ENCODE measurements at places on chromosomes 13 and 19.
A peak's percentile ranks its signal among the peaks of the same experiment; 100 is the strongest.

DNA sequence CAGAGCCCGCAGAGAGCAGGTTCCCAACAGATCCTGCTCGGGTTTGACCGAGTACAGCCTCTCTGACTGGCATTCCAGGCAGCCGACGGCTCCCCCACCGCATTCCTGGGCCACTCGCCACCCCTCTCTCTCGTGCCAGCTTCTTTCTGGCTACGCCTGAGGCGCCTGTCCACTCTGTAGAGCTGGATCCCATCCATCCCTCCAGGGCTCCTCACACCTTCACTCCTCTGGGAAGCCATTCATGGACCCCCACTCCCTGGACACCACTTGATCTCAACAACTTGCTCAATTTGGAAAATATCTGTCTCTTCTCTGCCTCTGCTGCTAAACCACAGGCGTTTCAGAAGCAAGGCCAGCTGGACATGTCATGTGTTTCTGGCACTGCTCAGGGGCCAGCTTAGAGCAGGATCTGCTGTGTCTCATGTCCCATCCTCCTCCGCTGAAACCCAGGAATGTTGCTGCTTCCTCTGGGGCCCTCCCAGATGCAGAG, 30.6 kb upstream of the ATP1A3 start:
- no peak for DNase-seq

DNA sequence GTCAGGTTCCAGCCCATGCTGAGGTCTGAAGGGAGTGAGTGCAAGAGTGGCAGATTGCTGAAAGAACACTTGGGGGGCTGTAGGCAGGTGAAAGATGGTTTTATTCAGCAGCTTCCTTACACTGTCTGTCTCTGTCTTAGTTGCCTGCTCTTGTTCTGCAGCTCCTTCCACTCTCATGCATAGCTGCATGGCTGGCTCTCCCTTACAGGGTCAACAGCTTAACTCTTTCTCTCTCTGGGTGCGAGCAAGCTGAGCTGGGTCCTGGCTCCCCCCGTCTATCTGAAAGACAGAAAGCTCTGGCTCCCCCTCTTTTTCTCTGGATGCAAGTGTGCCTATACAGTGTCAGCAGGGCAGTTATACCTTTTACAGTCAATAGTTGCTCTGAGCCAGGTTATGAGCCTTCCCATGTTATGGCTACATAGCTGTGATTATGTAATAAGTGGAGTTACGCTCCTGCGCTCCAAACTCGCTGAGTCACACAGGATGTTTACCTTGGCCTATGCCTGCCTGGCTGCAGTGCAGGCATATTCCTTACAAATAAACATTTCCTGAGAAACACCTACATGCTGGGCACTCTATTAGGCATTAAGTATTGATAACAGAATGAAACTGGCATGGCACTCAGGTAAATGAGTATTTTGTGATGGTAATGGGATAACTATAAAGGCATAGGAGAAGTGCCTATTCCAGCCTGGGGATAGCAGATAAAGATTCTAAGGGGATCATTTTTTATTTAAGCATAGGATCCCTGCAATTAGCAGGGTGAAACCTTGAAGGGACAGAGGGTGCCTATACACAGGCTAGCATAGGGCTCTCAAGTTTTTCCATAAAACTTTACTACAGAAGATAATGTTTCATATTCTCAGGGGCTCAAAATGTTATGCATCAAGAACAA, 826.9 kb upstream of the PCDH9 start:
- peak; percentile 88 for DNase-seq

DNA sequence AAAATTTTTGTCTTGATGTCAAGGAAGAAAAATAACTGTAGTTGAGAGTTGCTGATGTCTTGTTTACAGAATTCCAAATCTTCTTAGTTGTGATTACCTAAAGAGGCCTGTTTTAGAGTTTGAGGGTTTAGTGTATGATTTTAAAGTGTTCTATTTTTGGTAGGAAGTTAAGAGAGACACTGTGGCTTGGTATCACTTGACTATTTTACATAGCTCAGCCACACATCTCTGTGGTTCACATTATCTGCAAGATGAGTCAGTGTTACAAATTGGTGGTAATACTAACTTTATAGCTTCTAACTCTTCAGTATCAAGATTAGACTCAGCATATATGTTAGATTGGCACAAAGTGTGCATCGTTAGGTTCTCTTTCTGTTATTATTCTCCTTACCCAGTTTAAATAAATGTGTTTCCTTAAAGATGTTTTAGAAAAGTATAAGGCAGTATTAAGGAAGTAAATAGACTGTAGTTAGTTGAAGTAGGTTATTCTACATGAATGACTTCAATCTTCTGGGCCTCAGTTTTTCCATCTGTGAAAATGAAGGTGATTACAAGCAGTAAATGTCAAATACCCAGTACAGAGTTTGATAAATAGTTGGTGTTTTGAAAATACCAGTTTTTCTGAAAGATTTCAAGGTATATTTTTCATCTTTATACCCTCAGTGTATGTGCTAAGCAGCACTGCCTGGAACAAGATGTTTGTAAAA, 33.4 kb downstream of the COG6 start:
- DNase-seq, result peak; percentile 33

DNA sequence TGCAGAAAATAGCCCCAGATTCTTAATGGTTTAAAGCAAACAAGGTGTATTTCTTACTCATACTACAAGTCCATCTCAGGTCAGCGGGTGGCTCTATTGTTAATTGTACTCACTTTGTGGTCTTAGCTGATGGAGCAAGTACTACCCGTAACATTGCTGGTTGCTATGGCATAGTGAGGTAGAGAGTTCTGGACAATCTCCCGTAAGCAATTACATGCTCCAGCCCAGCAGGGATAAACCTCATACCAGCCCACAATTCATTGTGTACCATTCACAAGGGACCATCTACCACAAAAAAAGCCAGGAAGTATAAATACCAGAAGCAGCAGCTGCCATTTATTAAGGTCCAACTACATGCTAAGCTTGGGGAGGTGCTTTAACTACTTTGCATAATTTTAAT, 167.1 kb downstream of the PCDH9 start:
- peak; percentile 93 for DNase-seq

DNA sequence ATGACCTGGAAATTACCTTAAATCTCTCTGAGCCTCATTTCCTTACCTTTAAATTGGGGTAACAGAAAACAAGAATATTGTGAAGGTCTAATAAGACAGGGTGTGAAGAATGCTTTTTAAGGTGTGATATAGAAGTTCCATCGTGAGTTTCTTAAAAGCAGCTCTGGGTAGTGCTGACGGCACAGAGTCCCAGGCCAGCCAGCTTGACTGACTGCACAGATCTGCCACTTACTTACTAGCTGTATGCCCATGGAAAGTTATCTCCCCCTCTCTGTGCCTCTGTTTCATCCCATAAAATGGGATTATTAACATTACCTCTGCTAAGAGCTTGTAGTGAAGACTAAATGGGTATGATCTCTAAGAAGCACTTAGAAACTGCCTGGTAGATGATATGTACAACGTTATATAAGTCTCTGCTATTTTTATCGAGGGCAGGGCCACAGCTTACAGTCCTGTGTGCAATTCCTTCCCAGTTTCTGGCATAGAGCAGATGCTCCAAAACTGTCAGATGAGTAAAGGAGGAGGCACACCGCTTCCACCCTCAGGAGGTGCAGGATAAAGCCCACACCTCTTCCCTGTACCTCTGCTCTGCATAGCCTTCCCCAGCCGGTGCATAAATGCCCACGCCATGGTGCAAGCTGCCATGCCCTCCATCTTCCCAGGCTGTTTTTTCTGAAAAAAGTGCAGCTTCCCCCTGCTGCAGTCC, 99.6 kb downstream of the MBNL2 start:
- no peak for DNase-seq

GRCh38 chr19:11465600-11465999, 15.2 kb downstream of the ELAVL3 start:
- DNase-seq, result no peak

- DNase-seq, result no peak
These were observed 68.9 kb upstream of the FREM2 start for GRCh38 chr13:38617936-38618335.

- no peak for DNase-seq
These were observed 10.1 kb upstream of the SHD start for GRCh38 chr19:4268816-4269430.

DNA sequence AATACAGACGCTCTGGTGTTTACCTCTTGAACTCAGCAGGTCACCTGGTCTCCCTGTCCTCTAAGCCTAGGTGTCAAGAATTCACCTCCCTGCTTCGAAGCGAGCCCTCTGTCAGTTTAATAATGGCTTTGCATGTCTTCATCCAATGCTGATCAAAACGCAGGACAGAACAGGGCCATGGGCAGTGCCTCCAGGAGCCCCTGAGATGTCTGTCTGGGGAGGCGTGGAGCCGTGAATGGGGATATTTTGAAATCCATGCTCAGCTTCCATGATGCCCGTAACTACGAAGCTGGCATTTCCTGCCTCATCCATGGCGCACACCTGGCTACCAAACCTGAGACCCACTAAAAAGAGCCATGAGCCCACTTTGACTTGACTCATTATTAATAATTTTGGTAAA, 113.7 kb downstream of the RAB20 start:
- no peak for DNase-seq

- no peak for DNase-seq
These were observed 2.2 kb upstream of the SPRYD7 start for GRCh38 chr13:49938314-49938713.

DNA sequence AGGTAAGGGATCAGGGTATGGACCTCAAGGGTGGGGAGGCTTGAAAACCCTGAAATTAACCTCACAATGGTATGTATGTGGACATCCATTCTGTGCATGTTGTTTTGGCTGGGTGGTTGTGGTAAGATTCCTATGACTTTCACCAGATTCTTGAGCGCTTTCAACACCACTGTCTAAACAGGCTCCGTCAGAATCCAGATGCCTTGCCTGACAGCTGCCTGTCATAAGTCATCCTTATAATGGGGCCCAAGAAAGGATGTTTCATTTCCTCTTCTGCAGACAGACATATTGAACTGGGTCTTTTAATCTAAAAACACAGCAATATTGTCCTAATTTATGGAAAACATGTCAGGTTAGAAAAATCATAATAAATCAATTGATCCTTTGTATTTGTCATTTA, 41.3 kb downstream of the ALOX5AP start:
- no peak for DNase-seq

GRCh38 chr19:34259367-34260095, 5.2 kb downstream of the GARRE1 start:
- DNase-seq, result peak; percentile 29

GRCh38 chr13:31192306-31192705, 7.5 kb upstream of the B3GLCT start:
- no peak for DNase-seq

GRCh38 chr19:17347877-17348276, 10.5 kb downstream of the GTPBP3 start:
- no peak for DNase-seq

DNA sequence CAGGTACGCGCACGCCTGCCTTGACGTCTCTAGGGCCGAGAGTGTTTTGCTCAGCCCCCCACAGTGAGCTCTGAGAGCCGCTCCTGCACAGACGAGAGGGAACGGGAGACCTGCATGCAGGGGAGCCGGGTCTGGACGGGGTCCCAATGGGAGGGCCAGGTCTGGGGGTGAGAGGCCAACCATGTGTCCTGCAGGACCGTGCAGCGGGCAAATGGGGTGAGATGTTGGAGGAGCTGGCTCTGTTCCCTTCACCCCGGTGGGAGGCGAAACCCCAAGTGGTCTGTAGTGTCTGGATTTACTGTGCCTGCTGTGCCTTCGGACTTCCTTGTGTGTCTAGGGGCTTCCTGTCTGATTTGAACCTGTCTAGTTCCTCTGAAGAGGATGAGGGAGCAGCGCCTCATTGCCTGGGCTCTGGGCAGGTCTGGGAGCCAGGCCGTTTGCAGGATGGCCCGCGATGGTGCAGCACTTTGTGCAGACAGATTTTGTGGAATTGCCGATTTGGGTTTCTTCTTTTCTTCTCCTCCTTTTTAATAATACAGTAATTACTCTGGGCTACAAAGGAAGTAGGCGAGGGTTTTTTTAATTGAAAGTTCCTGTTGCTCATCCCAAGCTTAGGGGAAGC, 2.1 kb downstream of the CSNK1G2 start:
- DNase-seq, result peak; percentile 35

DNA sequence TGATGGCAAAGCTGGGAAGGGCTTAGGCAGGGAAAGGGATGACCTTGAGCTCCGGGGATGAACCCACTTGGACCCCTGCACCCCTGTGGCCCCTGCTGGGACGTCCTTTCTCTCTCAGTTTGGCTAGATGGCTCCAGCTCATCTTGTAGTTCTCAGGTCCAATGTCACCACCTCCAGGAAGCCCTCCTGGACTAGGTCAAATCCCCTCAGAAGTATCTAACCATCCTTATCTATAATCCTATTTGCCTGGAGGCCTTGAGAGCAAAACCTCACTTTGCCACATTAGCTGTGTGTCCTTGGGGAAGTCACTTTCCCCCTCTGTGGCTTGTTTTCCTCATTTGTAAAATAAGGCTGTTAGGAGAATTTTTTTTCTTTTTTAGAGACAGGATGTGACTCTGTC, 42.7 kb upstream of the NFIC start:
- DNase-seq, result no peak

DNA sequence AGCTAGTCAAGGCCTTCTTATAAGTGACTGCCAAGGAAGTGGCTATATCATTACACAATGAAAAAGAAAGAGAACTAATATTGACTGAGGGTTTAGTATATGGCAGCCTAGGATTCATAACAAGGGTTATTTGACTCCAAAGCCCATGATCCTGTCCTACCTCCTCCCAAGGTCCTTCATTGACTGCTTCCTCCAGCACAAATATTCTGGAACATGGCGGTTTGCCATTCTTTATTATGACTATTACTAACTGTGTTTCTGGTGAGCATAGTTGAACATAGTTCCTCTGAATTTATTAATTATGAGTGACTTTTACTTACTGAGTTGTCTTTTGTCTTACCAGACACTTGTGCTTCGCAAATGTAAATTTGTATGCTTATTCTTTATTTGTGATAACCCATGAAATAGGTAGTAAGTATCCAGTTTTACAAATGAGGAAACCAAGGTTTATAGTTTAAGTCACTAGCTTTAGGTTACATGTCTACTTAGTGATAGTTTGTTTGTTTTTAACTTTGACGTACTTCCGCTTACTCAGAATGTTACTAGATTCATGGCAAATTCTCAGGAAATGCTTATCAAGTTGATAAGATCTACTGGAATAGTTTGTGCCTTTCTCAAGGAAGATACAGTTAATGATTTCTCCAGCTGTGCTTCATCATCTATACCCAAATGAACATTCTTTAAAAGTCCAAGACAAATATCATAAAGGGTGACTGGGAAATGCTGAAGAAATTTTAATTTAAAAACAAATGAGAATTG, 15.5 kb upstream of the DCLK1 start:
- no peak for DNase-seq

- no peak for DNase-seq
These were observed 277.8 kb downstream of the FOXO1 start for GRCh38 chr13:40388617-40389016.

- DNase-seq, result no peak
These were observed 4.0 kb downstream of the SPPL2B start for GRCh38 chr19:2332341-2333026.

GRCh38 chr19:16185768-16186123, 536 bp downstream of the FAM32A start:
- peak; percentile 24 for DNase-seq

GRCh38 chr19:18898607-18899408, 2.9 kb upstream of the CERS1 start:
- DNase-seq, result no peak

DNA sequence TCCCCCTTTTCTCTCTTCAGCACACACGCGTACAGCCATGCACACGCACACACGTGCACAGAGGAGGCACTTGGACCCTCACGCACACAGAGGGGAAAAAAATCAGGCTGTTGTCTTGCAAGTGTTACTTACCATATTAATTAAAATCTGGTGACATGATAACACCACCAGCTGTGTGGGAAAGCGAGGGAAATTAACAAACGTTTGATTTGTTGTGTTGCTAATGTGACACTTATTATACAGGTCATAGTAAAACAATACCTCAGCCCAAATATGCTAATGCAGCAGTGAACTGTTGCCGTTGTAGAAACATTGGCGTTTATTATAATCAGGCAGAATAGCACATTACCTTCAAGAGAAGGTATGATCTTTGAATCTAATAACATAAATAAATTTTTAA, 211.7 kb downstream of the TEX29 start:
- DNase-seq, result no peak
